ENCODE measurements at places on chromosomes 13 and 19.

GRCh38 chr13:74452881-74453280 lies 318.7 kb upstream of the KLF12 start:
- DNase-seq, result no peak

DNA sequence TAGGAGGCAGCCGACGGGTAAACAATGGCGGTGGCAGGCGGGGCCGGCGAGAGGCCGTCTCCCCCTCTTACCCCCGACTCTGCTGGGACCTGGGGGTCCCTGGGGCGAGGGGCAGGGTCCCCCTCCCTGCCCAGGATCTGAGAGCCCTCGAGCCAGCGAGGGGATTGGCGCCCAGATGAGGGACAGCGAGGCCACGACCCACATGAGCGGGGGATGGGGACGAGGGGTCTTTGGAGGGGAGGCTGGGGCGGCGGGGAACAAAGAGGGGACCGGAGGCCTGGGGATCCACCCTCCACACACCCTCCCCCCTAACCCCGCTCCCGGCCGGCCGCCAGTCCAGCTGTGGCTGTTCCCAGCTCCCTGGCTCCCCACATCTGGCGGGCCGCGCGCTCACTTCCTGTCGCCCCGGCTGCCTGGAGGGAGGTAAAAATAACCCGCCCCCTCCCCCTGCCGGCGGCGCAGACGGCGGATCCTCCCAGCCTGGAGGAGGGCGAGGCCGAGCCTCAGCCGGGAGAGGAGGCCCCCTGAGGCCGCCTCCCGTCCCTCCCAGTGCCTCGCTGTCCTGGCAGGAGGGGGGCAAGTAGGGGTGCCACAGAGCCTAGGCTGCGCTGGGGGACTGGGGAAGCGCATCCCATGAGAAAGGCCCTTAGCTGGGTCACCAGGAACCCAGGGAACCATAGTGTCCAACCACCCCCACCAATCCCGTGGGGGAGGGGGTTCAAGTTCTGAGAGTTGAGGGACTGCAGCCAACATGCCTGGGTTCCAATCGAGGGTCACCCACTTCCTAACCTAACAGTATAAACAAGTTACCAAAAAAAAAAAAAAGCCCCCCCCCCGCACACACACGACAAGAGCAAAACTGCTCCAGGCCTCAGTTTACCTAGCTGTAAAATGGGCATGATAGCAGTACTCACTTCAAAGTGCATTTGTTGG lies 29.3 kb upstream of the NANOS3 start:
- no peak for DNase-seq

GRCh38 chr19:37899966-37900365 lies 6.4 kb downstream of the WDR87 start:
- no peak for DNase-seq

DNA sequence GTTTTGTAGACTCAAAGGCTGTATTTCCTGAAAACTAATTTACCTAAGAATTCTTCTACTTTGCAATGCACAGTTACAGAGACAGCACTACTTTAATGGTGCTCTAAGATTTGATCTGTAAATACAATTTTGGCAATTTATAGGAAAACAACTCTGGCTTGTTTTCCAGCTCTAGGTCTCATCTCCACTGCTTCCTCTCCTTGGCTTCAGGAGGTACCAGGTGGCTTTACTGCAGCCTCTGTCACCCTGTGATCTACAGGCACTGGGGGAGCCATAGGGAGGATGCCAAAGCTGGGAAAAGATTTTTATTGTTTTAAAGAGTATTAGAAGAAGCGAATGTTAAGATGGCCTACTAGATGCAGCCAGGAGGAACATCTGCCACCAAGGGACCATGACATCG lies 1563.6 kb downstream of the OLFM4 start:
- no peak for DNase-seq

GRCh38 chr19:512547-513365 lies 5.5 kb downstream of the TPGS1 start:
- DNase-seq, result no peak

DNA sequence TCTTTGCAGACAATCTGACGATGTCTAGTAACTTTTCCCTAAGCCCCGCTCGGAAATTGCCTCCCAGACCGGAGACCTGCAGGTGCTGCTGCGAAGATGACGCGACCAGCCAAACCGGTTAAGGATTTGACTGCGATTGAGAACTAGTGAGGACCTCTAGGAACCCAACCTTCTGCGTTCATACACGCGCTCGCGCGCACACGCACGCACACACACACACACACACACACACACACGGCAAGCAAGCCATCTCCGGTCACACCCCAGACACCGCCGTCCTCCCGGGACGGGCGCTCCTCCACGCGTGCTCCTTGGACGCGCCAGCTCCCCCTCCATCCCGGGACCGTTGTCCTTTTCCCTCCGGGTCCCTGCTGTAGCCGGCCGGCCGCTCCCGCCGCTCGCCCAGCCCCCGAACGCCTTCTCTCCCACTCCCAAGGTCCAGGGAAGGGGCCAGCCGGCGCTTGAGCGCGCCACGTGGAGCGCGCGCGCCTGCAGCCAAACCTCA lies 1.2 kb downstream of the TBC1D4 start:
- DNase-seq, result no peak

GRCh38 chr19:33392341-33393285 lies 19.1 kb downstream of the CEBPG start:
- DNase-seq, result no peak

- no peak for DNase-seq
These were observed 1.5 kb downstream of the BABAM1 start for GRCh38 chr19:17268754-17269153.

DNA sequence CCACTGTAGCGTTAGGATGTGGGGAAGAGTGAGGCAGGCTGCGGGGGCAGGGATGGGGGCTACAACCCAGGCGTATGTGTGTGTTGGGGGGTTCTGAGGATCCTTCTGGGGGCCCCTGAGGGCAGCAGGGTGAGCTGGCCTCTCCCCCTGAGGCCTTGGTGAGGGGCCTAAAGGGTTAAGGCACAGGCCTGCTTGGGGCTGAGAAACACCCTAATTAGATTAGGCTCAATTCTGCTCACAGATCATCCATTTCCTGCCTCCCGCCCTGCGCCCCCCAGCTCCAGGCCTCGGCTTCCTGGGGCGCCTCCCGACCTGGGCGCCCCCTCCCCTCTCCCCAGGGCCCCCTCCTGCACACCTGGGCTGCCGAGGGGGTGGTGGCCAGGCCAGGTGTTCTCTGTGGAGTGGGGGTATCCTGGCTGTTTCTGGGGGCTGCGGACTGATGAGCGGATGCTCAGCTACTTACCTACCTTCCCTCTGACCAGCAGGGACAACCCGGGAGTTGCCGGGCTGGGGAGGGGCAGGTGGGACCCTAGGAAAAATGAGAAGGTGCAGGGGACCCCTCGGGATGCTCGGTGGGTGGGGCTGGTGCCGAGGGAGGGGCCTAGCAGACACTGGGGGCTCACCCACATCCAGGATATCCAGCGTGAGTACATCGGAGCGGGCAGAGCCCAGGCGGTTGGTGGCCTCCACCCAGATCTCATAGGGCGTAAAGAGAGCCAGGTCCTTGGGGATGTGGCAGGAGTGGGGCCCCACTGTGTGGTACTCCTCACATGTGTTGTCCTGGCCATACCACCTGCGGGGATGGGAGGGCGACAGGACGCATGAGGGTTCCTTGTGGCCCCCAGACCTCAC lies 8.6 kb downstream of the CRLF1 start:
- DNase-seq, result no peak

DNA sequence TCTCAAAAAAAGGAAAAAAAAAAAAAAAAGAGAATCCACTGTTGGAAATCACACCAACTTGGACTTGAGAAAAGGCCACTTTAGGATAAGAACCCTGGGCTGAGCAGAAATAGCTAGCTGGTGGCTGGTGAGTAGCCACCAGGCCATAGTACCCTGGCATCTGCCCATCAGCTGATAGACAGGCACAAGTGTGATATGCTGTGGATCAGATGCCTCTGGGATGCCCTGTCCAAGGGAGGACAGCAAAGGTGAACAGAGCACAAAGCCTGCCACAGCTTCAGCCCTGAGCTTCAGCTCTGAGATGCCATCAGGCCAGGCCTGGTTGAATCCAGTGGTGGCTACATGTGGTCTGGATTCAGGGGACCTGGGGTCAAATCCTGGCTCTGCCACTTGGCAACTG lies 8.7 kb downstream of the SIRT2 start:
- DNase-seq, result no peak

- DNase-seq, result no peak
These were observed 66.1 kb upstream of the ABCC4 start for GRCh38 chr13:95367309-95367843.

GRCh38 chr13:80778297-80778696 lies 437.4 kb upstream of the SPRY2 start:
- DNase-seq, result no peak

DNA sequence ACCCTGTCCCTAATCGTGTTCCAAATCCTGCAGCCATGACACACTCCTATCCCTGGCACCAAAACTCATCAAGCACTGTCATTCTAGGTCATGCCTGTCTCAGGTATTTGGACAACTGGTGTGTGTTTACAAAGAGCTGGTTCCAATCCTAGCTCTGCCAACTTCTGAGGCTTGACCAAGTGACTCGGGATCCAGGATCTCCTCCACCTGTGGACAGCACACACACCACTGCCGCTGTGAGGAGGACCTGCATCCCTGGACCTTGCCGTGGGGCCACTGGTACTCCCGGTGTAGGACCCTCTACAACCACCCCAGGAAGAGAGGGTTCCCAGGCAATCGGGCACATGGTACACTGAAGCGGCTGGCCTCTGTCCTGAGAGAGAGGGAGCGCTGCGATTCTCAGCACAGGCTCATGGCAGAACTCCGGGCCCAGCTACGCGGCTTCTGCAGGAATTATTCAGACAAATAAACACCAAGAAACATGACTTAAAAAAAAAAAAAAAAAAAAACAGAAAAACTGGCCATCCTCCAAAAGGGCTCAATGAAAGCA lies 20.4 kb downstream of the MLLT1 start:
- no peak for DNase-seq

GRCh38 chr19:53076984-53077383 lies 26.2 kb downstream of the ZNF160 start:
- DNase-seq, result no peak

DNA sequence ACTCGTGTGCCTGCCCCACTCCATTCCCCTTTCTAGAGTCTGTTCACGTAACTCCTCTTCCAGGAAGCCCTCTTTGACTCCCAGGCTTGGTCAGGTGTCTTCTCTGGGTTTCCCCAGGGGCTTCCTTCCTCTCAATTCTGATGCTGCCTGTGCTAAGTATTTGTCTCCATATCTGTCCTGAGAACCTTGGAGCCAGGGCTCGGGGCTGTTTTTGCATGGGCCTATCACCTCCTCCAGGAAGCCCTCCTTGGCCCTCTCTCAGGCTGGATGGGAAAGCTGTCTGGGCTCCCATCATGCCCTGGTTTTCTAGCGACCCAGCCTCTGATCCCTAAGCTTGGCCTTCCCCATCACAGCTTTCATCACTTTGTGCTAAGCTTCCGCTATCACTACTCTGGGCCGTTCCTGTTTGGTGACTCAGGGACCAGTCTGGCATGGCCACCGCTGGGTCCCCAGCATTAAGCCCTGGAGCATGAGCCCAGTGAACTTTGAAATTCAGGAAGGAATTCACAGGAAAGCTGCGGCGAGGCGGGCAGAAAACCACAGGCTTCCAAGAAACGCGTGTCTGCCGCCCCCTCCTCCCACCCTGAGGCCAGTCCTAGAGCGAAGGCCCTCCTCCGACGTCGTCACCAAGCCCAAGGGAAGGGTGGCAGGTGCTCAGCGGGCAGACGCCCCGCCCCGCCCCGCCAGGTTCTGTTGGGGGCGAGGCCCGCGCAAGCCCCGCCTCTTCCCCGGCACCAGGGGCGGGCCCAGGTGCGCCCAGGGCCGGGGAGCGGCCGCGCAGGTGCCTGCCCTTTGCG lies 486 bp upstream of the SPINT2 start:
- peak; percentile 24 for DNase-seq

DNA sequence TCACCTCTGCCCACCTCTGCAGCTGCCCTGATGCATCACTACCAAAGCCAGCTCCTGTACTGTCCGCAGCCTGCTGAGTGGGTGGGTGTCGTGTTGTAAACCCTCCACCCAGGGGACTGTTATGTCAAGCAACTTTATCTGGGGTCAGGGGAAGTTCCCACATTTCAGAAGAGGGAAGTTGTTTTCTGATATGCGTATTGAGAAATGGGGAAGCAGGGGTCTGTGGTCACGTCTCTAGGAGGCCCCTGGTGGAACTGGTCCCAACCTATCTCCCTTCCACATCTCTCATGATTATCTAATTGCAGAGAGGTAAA lies 31.2 kb downstream of the CLEC17A start:
- no peak for DNase-seq

DNA sequence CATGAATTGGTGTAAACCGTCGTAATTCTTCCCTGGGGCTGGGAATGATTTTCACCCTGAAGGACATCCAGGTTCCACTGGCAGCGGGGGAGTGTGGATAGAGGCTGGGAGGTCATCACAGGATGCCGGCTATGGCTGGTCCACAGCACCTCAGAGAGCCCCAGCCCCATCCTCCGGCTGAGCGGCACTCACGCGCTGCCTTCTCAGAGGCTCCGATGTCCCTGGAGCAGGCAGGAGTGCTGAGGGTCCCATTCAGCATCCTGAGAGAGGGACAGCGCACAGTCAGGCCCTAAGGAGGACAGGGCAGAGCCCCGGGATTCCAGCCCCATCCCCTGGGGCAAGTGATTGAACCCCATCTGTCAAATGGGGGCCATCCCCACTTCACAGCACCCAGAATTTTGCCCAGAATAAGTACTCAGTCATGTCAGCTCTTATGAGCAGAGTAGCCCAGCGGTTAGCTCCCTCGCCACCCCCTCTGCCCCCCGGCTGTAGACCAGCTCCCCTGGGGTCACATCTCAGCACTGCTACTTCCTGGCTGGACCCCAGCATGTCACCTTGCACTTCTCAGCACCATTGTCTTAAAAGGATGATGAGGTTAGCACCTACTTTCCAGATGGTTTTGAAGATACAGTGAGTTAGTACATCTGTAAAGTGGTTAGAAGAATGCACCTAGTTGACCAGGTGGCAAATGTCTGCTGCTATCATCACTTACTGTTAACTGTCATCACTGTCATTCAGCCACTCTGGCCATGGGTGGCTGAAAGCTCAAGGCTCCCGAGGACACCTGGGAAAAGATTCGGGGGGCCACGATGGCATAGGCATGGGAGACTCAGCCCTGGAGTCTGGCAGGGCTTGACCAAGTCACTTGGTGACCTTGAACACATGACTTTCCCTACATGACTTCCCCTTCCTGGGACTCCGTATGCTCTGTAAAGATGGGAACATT lies 11.9 kb downstream of the GRAMD1A start:
- no peak for DNase-seq

- no peak for DNase-seq
These were observed 491.8 kb downstream of the DIAPH3 start for GRCh38 chr13:59671881-59672280.

GRCh38 chr19:16315825-16316505 lies 8.7 kb upstream of the KLF2 start:
- DNase-seq, result no peak

DNA sequence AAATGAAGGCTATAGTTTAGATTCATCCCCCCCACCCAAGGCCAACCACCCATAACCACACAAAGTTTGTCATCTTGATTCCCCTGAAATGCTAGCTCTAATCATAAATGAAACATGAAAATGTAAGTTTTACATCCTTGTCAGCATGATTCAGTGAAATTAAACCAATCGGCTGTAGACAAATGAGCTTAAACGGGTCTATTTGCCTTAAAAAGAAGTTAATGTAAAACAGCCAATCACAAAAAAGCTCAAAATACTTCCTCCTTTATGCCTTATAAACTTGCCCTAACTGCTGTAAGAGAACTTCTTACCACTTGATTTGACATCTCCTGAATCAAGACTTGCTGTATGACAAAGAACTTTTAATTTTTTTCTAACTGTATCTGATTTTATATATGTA lies 34.5 kb upstream of the MRI1 start:
- no peak for DNase-seq

- no peak for DNase-seq
These were observed 7.6 kb upstream of the PRKD2 start for GRCh38 chr19:46724468-46724867.

- DNase-seq, result no peak
These were observed 126.7 kb downstream of the ABCC4 start for GRCh38 chr13:95174517-95174916.

All from stimulated activated CD8-positive, alpha-beta memory T cell treated with anti-CD3 and anti-CD28 coated beads, Interleukin-7, amount 100 ng/mL, for 1 hour (primary cell).